ENCODE measurements at places on chromosomes 12 and 14.

- DNase-seq: no peak
These were observed 45.8 kb upstream of the BATF start for GRCh38 chr14:75476274-75476995.

DNA sequence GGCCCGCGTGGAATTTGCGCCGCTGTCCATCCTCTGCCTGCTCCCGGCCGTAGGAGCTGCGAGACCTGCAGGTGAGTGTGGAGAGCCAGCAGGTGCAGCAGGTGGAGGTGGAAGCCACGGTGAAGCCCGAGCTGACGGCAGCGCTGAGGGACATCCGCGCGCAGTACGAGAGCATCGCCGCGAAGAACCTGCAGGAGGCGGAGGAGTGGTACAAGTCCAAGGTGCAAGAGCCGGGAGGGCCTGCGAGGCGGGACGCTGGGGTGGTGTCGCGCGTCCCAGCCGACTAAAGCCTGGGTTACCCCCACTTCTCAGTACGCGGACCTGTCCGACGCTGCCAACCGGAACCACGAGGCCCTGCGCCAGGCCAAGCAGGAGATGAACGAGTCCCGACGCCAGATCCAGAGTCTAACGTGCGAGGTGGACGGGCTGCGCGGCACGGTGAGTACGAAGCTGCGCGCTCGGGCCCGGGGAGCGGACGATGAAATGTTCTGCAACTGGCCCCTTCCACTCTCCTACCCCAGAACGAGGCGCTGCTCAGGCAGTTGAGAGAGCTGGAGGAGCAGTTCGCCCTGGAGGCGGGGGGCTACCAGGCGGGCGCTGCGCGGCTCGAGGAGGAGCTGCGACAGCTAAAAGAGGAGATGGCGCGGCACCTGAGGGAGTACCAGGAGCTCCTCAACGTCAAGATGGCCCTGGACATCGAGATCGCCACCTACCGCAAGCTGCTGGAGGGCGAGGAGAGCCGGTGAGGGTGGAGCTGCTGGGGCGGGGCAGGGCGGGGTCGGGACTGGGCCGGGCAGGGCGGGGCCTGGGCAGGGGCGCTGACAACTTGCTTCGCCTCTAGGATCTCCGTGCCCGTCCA is 2.1 kb downstream of the PRPH start:
- DNase-seq: peak; percentile 40

GRCh38 chr12:96383991-96384390 is 16.2 kb downstream of the CDK17 start:
- DNase-seq: no peak

DNA sequence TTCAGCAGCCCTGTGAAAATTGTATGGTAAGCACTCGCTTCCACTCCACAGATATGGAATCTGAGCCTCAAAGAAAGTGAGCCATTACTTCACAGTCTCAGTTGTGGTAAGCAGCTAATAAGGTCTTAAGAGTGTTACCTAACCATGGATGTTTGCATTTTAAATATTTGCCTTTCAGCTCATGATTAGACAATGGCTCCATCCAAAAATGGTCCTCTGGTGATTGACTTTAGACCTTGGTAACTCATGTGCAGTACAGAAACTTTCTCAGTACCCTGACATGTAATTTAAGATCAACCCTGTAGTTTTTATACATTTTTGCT is 1.8 kb downstream of the A2M start:
- no peak for DNase-seq

- DNase-seq: no peak
These were observed 138.2 kb upstream of the TSPAN8 start for GRCh38 chr12:71295953-71296352.

DNA sequence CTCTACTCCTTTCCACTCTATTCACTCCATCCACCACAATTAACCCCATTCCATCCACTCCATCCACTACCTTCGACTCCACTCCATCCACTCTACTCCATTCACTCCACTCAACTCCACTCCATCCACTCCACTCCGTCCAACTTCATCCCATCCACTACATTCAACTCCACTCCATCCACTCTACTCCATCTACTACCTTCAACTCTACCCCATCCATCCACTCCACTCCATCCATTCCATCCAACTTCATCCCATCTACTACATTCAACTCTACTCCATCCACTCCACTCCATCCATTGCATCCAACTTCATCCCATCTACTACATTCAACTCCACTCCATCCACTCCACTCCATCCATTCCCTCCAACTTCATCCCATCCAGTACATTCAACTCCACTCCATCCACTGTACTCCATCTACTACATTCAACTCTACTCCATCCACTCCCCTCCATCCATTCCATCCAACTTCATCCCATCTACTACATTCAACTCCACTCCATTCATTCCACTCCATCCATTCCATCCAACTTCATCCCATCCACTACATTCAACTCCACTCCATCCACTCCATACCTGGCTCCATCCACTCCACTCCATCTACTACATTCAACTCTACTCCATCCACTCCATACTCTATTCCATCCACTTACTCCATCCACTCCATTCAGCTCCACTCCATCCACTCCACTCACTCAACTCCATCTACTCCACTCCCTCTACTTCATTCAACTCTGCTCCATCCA is 16.4 kb downstream of the HNF1A start:
- DNase-seq: no peak

GRCh38 chr14:85454226-85454813 is 75.6 kb upstream of the FLRT2 start:
- DNase-seq: no peak

- DNase-seq: no peak
These were observed 164.5 kb downstream of the KIF26A start for GRCh38 chr14:104302794-104303405.

DNA sequence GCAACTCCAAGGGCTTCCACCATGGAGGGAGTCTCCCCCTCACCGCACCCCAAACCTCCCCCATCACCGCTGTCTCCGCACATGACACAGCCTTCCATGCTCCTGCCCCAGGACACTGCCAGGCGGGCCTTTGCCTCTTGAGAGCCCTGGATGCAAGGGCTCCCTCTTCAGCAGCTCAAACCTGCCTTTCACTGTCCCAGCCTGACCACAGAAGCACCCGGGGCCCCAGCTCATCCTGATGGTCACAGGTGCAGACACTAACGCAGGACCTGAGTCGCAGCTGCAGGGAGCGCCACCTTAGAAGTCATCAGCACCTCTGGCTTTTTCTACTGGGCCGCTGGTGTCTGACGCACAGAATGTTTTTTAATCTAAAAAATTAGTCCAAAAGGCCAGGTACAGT is 54.0 kb downstream of the SYNE3 start:
- peak; percentile 4 for DNase-seq

DNA sequence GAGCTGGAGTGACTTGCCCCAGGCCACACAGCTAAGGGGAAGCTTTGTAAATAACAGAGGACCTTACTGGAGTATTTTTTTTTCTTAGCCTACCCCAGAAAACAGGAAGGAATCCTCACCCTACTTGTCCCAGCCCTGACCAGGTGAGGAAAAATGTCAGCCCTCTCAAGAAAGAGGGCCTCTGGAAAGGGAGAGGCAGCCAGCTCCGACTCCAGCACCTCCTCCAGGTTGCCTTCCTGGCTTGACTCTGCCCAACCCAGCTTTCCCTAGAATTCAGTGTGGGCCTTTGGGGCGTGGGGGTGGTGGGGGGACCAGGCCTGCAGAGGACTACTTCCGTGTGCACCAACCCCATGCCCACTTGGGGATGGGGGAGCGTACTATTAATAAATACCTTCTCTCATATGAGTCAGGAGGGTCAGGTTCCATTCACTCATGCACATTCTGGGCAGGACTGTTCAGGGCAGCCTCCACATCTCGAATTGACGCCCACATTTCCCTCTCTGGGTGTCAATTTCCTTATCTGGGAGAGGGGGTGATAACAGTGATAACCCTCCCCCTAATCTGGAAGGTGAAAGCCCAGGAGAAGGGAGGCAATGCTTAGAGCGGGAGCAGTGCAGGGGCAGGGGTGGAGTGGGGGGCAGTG is 5.2 kb downstream of the RHOF start:
- DNase-seq: no peak

DNA sequence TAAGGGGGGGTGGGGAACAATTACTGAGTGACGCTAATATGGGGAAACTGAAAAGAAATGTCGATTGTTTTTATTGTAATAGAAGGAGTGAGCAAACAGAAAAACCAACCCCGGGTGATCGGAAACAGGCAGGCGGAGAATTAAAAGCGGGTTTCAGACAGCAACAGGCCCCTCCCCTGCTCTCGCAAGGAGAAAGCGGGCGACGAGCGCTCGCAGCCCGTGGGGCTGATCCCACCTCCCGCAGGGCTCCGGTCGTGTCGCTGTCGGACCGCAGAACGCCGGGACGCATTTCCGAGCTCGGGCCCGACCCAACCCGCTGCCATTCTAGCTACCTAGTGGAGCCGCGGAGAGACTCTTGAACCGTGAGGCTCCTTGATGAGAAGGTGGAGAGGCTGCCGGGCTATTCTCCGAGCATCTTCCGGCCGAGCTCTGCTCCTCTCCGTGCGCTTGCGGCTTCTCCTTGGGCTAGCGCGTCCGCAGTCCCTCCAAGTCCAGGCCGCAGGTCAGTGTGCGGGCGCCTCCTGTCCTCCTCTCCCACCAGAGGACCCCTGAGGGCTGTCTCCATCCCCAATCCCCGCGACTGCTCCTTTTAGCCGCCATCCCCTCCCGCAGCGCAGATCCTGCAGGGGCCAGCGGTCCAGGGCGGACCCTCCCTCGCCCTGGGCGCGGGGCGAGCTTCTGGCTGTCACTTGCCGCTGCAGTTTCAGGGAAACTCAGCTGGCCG is 4.1 kb upstream of the PAX9 start:
- no peak for DNase-seq

DNA sequence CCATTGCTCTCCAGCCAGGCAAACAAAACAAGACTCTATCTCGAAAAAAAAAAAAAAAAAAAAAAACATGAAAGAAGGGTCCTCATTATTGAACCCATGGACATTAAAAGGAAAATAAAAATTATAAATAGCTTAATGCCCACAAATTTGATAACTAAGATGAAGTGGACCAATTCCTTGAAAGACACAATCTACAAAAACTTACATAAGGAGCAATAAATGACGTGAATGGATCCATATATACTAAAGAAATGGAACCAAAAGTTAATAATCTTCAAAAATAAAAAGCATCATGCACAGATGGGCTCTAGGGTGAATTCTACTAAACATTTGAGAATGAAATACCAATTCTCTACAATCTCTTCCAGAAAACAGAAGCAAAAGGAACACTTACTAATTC is 47.7 kb upstream of the AP4S1 start:
- DNase-seq: no peak

DNA sequence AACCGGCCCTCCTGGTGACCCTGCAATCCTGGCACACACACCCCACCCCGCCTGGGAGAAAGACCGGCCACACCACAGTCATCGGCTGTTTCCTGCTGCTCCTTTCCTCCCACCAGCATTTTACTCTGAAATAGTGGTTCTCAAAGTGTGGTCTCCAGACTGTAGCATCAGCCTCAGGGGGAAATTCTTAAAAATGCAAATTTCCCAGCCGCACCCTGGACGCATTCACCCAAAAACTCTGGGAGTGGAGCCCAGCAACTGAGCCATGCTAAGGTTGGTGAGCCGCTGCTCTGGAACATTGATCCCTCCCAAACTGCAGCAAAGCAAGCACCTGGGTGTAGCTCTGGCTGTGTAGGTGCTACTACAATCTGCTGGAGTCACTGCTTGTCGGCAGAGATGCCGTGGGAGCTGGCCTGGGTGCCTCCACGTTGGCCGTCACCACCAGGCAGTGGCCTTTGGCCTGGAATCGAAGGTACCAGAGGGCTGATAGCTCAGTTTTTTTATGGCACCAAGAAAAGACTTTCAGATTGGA is 38.4 kb upstream of the BCL2L14 start:
- no peak for DNase-seq

Data from CD4-positive, alpha-beta T cell treated with Interleukin-17A for 1 hour (primary cell).